Activated CD4-positive, CD25-positive, alpha-beta regulatory T cell treated with anti-CD3 and anti-CD28 coated beads, Interleukin-2, amount 50 U/mL, for 72 hours (primary cell): ENCODE measurements at places on chromosomes 7 and 10.

GRCh38 chr7:43865277-43865676, 4.0 kb downstream of the MRPS24 start:
- DNase-seq = no peak

- DNase-seq = no peak
These were observed 99.5 kb downstream of the CUX1 start for GRCh38 chr7:101916876-101917275.

DNA sequence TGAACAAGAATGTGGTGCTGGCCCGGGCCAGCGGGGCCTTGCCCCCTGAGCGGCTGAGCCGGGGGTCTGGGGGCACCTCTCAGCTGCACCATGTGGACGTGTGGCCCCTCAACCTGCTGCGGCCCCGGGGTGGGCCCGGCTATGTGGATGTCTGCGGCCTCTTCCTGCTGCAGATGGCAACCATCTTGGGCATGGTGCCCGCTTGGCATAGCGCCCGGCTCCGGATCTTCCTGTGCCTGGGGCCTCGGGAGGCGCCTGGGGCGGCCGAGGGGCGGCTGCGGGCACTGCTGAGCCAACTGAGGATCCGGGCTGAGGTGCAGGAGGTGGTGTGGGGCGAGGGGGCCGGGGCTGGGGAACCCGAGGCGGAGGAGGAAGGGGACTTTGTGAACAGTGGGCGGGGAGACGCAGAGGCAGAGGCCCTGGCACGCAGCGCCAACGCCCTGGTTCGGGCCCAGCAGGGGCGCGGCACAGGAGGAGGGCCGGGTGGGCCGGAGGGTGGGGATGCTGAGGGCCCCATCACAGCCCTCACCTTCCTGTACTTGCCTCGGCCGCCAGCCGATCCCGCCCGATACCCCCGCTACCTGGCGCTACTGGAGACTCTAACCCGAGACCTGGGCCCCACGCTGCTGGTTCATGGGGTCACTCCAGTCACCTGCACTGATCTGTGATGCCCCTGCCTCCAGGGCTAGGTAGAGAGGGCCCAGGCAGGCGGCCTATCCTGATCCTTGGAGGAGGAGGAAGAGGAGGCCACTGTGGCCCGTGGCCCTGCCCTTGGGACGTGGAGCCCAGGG, 1.1 kb upstream of the TRIP6 start:
- DNase-seq = no peak

DNA sequence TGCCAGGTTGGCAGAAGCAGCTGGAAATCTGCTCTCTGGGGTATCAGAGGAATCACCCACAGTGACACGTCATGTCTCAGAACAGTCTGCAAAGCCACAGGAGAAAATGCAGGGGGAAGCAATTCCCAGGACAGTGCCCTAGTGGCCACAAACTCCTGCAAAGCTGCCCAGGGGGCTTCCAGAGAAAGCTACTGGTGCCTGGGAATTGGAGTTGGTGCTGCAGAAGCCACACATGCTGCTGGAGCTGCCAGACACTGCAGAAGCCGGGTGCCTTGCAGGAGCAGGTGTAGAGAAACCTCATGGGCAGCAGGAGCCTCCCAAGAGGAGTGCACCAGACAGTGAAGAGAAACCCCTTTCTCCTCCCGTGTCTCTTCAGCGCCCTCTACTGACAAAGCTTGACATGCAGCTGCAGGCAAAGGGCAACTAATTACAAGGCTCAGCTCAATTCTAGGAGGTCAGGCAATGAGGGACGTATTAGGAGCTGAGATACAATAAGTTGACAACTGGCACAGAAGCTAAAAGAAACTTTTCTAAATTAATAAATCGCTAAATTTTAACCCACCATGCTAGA, 30.2 kb upstream of the NUB1 start:
- no peak for DNase-seq

DNA sequence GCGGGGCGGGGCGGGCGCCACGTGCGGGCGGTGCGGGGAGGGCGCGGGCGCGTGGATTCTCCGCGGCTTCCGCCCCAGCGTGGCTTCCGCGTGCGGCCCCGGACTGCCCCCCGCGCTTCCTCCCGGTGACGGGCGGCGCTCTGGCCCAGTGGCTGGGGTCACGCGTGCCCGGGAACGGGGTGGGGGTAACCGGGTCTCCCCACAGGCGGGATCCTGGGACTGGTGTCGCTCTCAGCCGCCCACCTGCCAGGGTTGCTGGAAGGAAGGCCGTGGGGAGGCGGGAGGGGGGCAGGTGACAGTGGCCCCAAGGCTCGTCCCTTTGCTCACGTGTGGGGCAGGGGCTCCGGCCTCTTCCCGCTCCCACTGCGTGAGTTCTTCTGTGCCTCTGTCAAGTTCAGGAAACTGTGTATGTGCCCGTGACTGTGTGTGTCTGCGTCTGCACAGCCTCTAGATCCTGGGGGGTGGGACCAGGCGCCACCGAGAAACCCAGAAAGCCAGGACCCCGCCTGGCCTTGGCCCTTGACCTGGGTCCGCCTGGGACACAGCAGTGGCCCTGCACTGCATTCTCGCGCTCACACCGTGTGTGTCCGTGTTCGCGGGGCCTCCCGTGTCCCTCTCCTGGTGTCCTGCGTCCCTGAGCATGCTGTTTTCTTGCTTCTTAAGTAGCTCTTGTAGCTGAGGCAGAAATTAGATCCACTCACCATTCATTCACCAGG, 919 bp downstream of the MAFK start:
- peak; percentile 51 for DNase-seq

DNA sequence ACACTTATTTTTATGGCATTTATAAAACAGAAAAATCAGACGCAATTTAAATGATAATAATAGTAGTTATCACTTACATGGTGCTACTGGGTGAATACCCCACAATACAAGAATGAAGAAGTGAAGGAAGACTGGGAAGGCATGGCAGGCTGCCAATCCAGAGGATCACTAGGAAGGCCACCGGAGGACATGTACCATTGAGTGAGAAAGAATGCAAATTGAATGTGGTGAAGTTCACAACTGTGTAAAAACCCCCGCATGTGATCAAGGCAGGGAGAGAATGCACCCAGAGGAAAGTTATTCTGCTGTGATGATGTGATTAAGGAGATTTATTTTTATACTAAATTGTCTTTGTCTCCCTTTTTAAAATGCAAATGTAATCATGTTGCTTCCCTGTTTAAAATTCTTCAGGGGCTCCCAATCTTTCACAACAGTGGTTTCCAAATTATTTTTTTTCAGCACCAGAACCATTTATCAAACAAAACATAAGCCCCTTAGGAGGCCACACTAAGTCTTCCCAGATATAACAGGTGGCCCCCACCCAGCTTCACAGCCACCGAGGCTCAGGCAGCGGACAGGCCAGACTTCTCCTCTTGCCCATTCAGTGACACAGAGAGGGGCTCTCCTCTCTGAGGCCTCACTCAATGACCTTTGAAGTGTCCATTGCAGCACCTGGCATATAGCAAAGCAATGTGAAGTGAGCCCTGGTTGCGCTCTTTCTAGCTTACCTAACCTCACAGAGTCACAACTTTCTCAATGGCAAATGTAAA, 59.6 kb downstream of the FRMPD2 start:
- no peak for DNase-seq

DNA sequence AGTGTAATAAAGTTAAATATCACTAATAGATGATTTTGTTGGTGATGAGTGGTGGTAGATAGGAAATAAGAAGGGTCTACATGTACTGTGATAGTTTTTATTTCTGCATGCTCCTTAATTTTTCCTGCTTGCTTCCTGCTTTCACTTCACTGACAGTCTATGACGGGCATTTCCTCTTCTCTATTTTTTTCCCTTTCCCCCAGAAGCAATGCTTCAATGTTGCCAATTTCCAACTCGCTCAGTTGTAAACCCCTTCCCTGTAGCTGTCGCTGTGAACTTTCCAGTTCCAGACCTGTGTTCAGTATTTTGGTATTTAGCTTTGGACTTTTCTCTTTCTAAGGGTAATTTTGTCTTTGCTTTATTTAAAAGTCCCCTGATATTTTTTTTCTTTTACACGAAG, 123.5 kb upstream of the AGR3 start:
- no peak for DNase-seq

DNA sequence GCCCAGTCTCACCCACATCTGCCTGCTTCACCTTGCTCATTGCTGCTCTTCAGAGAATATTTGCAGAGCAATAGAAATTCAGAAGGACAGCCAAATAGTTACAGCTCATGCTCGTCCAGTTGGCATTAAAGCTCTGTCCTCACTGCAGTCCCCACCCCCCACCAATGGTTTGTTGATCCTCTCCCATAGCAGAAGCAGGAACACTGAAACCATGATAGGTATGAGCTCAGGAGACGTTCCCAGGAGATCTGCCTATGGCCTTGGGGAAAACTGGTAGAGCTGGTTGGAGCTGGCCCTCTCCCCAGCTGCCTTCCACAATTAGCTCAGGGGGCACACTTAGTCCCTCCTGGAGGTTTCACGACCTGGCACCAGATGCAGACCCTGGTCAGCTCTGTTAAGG, 68.6 kb upstream of the KMT2C start:
- no peak for DNase-seq

DNA sequence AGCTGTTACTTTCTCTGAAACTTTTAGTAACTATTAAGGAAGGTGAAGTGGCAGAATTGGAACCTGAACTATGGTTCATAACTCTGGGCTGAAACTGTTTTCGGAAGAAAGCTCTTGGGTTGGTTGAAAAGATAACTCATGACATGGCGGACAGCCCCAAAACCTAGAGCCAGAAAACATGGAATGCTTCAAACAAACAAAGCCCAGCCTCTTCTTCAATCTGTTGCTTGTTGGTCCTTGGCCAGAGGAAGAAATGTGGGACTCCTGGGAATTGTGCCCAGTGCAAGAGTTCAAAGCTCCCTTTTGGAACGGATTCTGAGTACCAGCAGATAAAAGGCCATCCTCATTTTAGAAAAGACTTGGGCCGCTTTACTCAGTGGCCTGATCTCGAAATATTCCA, 52.9 kb upstream of the CACNB2 start:
- no peak for DNase-seq

GRCh38 chr10:72595436-72595835, 30.4 kb downstream of the MICU1 start:
- no peak for DNase-seq
